CD4-positive, alpha-beta T cell treated with Interleukin-1 beta for 1 hour (primary cell): ENCODE measurements at places on chromosomes 5 and 9.

- no peak for DNase-seq
These were observed 28.4 kb upstream of the TIFAB start for GRCh38 chr5:135480511-135480910.

GRCh38 chr5:135466178-135467050 lies 14.3 kb upstream of the TIFAB start:
- DNase-seq: peak; percentile 59

GRCh38 chr9:34976992-34977391 lies 12.6 kb upstream of the DNAJB5 start:
- DNase-seq: no peak

- DNase-seq: no peak
These were observed 101.1 kb downstream of the TMEM215 start for GRCh38 chr9:32884482-32884881.

DNA sequence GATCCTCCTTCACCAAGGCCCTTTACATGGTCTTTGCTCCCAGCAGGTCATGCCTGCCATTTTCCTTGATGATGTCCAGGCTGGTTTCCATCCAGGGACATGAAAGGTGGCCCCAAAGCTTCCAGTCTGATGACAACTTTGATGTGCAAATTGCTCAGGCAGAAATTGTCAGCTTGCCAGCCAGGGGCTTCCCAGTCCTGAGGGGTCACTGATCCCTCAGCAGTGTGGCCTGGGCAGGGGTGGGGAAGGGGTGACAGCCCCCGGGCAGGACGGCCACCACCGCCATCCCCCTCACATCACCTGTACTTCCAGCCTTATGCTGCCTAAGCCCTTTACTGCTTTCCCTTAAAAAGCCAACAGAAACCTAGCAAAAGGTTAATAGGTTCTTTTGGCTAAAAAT lies 96.3 kb downstream of the ANKRD33B start:
- no peak for DNase-seq

DNA sequence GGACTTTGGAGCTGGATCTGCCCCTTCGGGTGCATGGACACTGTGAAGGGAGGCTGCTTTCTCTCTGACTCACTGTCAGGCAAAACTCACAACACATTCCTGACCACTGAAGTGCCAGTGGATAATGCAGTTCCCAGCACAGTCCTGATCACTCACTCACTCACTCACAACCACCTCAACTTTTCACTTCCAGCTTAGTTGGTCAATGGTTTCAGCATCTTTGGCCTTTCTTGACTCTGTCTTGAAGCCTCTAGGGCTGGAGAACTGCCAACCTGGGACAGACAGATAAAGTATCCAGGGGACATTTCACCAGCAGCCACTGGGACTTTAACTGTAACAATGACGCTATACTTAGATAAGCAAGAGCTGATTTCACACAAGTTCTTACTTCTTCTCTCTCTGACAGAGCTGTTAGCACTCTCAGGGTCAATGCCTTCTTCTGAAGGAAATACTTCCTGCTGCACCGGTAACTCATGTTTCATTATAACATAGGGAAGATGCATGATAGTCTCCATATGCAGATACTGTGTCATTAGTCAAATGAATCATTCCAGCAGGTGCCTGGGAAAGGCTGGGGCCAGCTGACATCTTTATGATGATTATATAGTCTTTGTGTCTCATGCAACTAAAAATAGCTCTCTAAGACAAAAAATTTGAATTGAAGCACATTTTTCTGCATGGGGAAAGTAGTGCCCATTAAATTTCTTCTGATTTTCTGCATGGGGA lies 499.0 kb downstream of the SEMA5A start:
- no peak for DNase-seq

DNA sequence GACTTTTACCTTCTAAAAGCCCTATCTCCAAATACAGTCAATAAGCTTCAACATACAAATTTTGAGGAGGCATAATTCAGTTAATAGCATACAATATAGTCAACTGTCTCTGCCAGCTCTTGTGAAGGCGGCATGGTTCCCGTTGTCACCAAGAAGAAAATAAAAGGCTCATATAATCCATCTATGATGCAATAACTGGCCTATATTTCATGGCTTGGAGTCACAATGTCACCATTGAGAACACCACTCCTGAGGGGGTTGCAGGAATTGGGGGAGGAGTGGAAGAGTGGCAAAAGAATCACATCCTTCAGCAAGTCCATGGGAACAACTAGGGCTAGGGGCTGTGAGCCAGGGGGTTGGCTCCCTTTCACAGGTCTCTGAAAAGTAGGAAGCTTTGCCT lies 16.0 kb upstream of the ASTN2 start:
- no peak for DNase-seq

- DNase-seq: no peak
These were observed 31.6 kb downstream of the SLC6A7 start for GRCh38 chr5:150221471-150221870.

- DNase-seq: no peak
These were observed 51.9 kb upstream of the JAK2 start for GRCh38 chr9:4933177-4933576.

- peak; percentile 55 for DNase-seq
These were observed 18.8 kb upstream of the FCN1 start for GRCh38 chr9:134936346-134937163.

DNA sequence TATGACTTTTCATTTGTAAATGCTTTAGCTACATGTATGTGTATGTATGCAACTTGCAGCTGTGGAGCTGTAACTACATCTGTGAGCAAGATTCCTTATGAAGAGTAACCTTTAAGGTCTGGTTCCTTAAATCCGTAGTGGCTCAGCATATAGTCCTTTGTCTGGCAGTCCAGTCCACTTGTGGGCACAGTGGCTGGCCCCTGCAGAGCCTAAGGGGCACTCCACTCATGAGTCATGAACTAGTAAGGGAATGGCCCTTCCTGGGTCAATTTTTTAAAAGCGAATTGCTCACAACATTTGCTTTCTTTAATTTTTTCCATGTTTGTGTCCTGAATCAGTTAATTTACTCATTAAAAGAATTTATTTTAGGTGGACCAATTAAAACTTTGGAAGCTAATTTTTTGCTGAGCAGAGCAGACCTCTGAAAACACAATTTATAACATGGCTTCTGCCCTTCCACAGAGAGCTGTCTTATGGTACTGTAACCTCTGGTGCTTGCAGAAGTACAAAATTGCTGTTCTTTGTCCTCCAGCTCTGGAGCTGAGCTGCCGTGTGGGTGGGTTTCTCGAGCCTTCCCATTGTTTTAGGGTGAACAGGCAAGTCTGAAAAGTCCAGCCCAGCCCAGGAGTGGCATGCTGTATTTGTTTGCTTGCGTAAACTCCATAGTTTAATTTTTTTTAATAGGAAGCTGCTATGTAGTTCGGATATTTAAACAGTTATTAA lies 110.1 kb downstream of the MVB12B start:
- no peak for DNase-seq

DNA sequence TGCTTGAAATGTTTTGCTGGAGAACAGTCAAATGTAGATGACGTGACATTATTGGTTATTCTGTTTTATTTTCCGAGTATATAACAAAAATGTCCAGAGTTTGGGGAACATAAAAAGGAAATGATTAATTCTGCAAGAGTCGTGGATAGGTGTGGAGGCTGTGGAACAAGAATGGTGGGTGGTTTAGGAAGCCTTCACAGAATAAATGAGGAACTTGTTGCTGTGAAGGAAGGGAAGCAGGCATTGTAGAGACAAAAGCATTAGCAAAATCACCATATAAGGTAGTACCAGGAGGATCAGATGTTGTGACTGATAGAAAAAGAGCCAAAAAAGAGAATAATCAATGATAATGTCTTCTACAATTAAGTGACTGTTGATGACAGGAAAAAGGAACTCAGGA lies 66.2 kb upstream of the CNTLN start:
- no peak for DNase-seq

GRCh38 chr9:18255158-18255629 lies 218.8 kb upstream of the ADAMTSL1 start:
- peak; percentile 53 for DNase-seq

DNA sequence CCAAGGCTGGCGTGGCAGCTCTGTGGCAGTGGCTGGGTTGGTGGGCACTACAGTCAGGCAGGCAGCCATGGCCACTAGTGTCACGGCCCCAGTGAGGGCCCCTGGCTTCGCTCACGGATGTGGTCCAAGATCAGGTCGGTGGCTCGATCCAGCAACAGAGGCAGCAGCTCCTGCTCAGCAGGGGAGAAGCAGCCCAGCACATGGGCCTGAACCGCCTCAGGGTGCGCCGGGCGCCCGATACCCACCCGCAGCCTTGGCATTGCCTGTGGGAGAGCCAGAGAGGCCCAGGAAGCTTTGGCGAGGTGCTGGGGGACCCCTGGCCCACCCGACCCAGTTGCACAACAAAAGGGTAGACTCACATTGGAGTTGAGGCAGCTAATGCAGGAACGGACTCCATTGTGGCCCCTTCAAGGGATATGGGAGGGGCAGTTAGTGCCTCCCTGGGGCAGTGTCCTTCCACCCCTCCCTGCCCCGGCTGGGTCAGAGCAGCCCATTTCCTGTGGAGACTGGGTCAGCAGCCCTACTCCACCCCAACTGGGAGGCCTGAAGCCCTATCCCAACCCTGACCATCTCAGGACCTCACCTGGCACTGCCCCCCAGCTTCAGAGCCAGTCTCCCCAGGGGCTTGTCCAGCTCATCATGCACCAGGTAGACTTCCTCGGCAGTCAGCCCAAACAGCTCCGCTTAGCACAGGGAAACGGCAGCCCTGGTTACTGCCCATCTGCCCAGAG lies 1.3 kb downstream of the PTRH1 start:
- DNase-seq: no peak

GRCh38 chr9:3682186-3682585 lies 156.4 kb upstream of the RFX3 start:
- DNase-seq: no peak

DNA sequence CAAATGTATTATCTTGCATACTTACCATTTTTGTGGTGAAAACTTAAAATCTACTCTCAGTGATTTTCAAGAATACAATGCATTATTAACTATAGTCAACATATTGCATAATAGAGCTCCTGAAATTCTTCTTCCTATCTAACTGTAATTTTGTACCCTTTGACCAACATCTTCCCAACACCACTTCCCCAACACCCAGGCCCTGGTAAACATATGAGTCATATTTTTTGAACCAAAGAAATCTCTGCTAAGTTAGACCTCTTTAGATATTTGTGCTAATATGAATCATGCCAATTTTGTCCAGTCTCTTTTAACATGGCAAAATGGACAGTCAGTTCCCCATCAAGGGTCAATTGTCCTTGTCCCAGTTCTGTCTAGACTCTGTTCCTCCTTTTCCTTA lies 18.5 kb upstream of the RGS7BP start:
- DNase-seq: no peak

- DNase-seq: no peak
These were observed 669.9 kb downstream of the MTRR start for GRCh38 chr5:8538821-8539220.

- DNase-seq: no peak
These were observed 1104.4 kb upstream of the SEMA6A start for GRCh38 chr5:117679046-117679445.

DNA sequence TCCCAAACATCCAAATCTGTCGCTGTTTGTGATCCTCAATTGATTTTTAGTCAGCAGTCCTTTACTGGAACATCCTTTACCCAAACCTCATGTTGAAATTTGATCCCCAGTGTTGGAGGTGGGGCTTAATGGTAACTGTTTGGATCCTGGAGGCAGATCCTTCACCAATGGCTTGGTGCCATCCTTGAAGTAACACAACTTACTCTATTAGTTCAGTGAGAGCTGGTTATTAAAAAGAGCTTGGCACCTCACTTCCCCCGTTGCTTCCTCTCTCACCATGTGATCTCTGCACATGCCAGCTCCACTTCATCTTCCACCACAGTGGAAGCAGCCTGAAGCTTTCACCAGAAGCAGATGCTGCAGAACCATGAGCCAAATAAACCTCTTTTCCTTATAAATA lies 40.3 kb downstream of the DNAJB5 start:
- no peak for DNase-seq

- no peak for DNase-seq
These were observed 2.0 kb downstream of the CYFIP2 start for GRCh38 chr5:157267761-157268480.

DNA sequence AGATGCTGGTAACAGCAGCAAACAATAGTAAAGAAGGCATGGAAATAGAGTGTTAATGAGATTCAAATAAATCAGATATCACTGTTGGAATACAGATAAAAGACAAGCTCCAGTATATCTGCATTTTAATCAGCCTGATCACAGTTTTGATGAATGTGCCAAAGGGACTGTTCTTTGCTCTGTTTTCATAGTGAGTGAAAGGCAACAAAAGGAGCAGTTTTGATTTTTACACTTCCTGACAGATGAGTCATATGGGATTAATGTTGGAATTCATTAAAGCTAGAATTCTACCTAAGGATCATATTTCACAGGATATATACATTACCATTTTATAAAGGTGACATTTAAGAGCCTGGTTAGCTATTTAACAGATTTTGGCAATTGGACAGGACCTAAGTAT lies 743.3 kb upstream of the PTPRD start:
- DNase-seq: no peak

- no peak for DNase-seq
These were observed 115.8 kb downstream of the DRD1 start for GRCh38 chr5:175328176-175328575.

DNA sequence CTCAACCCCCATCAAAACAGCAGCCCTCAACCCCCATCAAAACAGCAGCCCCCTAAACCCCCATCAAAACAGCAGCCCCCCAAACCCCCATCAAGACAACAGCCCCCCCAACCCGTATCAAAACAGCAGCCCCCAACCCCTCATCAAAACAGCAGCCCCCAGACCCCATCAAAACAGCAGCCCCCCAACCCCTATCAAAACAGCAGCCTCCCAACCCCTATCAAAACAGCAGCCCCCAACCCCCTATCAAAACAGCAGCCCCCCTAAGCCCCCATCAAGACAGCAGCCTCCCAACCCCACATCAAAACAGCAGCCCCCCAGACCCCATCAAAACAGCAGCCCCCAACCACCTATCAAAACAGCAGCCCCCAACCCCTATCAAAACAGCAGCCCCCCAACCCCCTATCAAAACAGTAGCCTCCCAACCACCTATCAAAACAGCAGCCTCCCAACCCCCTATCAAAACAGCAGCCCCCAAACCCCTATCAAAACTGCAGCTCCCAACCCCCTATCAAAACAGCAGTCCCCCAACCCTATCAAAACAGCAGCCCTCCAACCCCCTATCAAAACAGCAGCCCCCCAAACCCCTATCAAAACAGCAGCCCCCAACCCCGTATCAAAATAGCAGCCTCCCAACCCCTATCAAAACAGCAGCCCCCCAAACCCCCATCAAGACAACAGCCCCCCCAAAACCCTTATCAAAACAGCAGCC lies 1.2 kb downstream of the TPPP start:
- no peak for DNase-seq

DNA sequence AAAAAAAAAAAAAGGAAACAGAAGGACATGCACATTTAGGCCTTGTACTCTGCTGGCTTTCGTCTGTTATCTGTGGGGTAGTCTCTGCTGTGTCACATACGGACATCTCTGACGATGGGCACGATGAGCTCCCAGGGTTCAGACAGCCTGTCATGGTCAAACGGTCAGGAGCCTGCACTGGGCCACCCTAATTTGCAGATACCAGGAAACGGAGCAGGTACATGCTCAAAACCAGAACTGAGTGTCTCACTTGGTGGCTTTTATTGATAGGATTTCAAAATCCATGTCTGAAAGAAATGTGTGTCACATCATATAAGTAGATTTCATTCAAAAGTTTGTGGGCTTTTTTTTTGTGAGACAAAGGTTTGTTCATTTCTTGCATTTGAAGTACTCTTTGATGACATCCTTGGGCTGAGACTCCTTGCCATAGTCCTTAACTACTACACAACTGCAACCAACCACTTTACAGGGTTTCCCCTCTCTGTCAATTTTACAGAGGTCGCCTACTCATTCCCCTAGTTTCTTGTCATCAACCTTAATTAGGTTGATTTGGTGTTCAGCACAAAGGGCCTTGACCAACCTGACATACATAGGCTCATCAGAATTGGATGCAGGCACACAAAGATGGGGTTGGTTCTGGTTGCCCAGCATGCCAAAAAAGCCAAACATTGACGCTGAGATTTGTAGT lies 9.0 kb downstream of the CKMT2 start:
- DNase-seq: no peak
